ENCODE measurements at places on chromosomes 16 and 17.
A peak's percentile ranks its signal among the peaks of the same experiment; 100 is the strongest.

GRCh38 chr16:73289232-73289631 is 241.3 kb upstream of the ZFHX3 start:
- DNase-seq: no peak

GRCh38 chr17:82222816-82223215 is 6.0 kb upstream of the SLC16A3 start:
- no peak for DNase-seq

GRCh38 chr16:49158029-49158642 is 123.5 kb downstream of the CBLN1 start:
- DNase-seq: peak; percentile 17

DNA sequence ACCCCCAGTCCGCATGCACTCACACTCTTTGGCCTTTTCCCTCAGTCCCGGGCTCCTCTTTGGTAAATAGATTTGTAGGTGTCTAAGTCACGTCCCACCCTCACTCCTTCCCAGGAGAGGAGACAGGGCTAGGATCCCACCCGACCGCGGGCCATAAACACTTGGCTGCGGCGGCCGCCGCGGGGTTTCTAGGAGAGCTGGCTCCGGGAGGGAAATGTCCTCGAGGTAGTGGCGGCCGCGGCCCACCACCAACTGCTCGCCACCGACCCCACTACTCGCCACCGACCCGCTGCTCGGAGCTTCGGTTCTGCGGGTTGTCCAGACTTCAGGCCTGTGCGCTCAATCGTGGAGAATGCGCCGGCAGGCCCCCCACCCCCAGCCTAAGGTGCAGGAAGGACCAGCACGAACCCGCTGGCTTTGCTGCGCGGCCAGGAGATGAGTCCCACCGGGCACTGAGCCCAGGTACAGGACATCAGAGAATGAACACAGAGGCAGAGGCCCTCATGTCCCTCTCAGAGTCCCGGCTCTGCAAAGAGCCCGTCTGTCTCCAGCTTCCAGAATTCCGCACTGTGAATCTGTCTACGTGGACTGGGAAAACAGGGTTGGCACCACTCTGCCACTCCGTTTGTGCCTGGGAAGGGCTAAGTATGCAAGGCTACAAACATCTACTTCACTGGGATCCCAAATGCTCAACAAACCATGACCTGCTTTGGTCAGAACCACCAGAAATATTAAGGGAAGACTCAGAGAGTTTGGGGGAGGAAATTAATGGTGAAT is 2.5 kb downstream of the PRAC2 start:
- DNase-seq: no peak

- DNase-seq: no peak
Measured at GRCh38 chr16:1696863-1697262, 9.1 kb upstream of the MAPK8IP3 start.

DNA sequence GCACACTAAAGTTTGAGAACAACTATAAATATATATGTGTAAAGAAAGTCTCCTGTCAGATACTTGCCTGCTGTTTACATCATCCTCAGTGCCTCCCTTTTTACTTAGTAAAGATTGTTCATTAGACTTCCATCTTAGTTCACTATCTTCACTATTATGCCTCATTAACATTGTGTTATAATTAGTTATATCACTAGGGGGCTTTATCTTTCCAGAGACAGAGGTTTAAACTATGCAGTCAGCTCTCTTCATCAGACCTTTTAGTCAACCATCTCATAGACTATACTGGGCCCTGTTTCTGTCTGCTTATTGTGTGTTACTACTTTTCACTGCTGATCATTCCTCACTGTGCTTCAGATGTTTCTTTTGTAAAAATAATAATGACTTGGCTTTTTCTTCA is 630.8 kb upstream of the KIF2B start:
- DNase-seq: no peak

GRCh38 chr17:67819722-67820121 is 5.6 kb upstream of the BPTF start:
- no peak for DNase-seq

GRCh38 chr16:12016291-12016947 is 39.9 kb downstream of the SNX29 start:
- DNase-seq: no peak

Data from T-cell (primary cell).